Naive thymus-derived CD4-positive, alpha-beta T cell (primary cell): ENCODE measurements at places on chromosomes 4 and X. TPM values are rescaled to one million over a fixed set of nuclear protein-coding genes. Genes with fewer than 3 reads are reported as not detected.

KDR gene
- polyA plus RNA-seq: not detected

GRCh38 chr4:121822796-121823504 lies 733 bp downstream of the CCNA2 start:
- DNase-seq: no peak

- DNase-seq: no peak
Observed at GRCh38 chrX:152917656-152918579, 20.1 kb downstream of the ZNF185 start.

- no peak for DNase-seq
Observed at GRCh38 chrX:150773634-150774033, 80.4 kb downstream of the MTMR1 start.

XAGE1B gene
- polyA plus RNA-seq: not detected

DNA sequence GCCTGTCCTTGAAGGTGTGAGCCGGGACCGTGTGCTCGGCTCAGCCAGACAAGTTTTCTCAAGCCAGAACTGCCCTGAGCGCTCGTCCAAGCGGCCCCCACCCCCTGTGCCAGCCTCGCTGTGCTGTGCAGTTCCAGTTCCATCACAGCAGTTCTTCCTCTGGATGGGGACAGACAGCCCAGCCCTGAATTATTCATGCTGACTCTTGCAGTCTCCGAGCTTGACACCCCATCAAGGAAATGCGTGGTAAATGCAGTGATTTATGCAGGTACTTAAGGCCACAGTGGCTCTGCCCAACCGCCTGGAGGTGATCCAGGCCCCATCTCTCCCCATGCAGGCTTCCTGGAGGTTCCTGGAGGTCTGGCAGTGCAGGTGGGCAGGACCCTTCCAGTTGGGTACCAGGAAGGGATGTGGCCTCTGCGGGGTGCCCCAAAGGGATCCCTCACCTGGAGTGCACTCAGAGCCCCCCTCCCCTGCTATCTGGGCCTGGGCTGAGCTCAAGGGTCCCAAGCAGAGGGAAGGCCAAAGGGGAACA lies 44.8 kb upstream of the HMX1 start:
- DNase-seq: no peak

GRCh38 chr4:109798866-109799265 lies 2.9 kb downstream of the CFI start:
- DNase-seq: no peak

DNA sequence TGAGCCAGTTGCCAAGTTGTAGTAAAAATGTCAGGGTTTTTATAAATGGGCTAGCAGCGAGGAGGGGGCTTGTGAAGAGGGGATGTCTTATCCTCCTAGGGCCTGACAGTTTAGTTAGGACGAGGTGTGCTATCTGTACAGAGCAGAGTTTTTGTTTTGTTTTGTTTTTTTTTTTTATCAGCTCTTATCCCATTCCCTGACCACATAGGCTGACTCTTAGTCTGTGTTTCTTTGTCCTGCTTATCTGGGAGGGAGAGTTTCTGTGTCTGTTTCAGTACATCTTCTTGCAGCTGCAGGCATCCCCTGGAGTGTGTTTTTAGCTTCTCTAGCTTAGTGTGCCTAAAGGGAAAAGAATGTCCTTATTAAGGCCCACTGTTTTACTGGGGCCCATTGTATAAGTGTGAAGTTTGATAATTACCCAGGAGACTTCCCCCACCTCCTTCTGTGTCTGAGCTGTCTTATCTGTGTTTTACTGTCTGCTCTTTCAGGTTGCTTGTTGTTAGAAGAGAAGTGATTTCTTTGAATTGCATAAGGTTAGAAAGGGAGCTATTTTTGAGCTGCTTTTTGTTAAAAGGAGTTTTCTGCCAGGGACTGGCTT lies 32.0 kb downstream of the PAGE2 start:
- DNase-seq: no peak

DNA sequence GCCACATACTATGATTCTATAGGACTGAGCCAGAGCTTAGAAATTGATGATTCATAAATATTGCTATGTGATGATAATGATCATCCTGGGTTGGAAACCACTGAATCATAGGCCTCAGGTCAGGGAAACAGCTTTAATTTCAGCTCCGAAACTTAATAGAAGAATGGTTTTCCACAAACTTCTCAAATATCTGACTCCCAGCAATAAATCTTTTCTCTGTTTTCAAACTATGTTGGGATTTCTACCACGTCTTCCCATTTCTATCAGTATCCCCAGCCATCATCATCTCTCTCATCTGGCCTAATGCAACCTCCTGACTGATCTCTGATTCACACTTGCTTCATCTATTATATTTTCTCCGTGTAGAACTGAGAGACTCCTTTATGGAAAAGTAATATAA lies 521.8 kb upstream of the AGA start:
- no peak for DNase-seq

ZRSR2 gene
- polyA plus RNA-seq: 46.0 TPM

DNA sequence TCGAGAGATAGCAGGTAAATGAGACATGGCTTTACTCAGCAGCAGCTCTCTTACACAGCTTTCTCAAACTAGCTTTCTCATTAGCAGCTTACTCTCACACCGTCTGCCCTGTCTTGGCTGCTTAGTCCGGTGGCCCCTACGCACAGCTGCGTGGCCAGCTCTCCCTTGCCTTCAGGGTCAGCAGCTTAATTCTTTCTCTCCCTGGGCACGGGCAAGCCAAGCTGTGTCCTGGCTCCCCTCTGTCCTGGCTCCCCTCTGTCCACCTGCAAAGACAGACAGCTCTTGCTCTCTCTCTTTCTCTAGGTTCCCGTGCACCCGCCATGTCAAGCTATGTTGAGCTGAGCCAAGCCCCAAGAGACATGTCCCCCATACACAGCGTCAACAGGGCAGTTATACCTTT lies 39.4 kb downstream of the ZNF185 start:
- DNase-seq: no peak

- DNase-seq: no peak
Observed at GRCh38 chrX:42247241-42247640, 323.9 kb upstream of the CASK start.

DNA sequence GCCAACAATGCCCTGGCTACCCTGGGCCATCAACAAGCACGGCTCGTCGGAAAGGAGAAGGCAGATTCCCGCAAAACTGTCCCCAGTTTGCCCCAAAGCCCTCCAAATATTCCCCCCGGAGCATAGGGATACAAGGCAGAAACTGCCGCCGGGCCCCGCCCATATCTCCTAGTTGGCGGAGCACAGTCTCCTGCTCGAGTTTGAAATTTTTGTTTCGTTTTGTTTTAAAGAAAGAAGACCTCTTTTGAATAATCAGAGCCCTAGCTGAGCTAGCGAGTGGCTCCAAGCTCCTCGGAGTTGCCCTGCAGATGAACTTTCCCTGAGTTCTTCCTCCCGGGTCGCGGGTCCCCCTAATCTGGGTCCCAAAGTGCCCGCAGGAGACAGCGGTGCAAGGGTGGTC lies 138.1 kb upstream of the ZIC3 start:
- DNase-seq: no peak
